ENCODE measurements at places on chromosomes 13 and 19. TPM values are rescaled to one million over a fixed set of nuclear protein-coding genes. Genes with fewer than 3 reads are reported as not detected.

- no peak for DNase-seq
These were observed 20.3 kb downstream of the LNX2 start for GRCh38 chr13:27599845-27600553.

DNA sequence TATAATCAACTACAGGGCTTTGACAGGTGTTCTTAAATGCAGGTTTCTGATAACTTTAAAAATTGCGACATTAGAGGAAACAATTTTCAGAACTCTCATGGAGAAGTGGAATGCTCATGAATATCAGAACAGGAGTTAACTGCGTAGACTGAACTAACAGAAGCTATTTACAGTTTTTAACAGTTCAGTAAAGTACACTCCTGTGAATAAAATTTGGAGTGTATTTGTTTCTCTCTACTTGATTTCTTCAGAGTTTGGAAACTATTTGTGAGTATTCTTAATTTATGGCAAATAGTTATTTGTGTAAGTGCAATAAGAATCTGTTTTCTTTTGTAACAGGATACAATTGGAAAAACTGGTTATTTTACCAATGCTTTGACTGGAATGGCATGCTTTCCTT is 114.4 kb downstream of the TNFRSF19 start:
- no peak for DNase-seq

DNA sequence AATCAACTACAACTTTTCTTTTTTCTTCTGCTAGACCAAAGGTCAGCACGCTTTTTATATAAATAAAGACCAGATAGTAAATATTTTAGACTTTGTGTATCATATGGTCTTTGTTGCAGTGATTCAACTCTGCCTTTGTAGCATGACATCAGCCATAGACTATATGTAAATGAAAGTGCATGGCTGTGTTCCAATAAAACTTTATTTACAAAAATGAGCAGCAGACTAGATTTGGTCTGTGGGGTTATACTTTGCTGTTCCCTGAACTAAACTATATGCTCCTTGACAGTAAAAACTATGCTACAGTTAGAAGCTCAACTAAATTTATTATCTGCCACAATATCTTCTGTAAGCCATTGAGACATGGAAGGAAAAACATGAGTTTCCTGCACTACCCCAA is 100.0 kb downstream of the RNASEH2B start:
- DNase-seq, result no peak

GRCh38 chr13:54449922-54450321 is 1421.3 kb downstream of the OLFM4 start:
- DNase-seq, result no peak

GRCh38 chr13:19955873-19956559 is 2.5 kb upstream of the ZMYM2 start:
- no peak for DNase-seq

GRCh38 chr13:47146136-47146535 is 249.3 kb upstream of the HTR2A start:
- no peak for DNase-seq

- no peak for DNase-seq
These were observed 52.5 kb upstream of the SHKBP1 start for GRCh38 chr19:40524133-40524549.

DNA sequence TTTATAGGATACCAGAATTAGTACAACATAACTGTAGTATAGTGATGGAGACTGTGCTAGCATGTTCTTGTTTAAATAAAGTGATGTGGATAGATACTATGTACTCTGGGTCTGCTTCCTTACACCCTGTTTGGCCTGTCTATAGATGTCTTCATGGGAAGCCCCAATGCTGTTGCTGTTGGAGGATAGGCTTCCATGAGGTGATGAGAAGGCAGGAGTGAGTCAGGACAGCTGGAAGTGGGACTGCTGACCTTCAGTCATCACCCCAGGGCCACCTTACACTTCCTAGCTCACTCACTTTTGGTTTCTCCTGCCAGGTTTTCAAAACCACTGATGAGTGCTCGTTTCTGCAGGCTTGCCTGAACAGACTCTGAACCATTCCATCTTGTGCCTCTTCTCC is 4.2 kb downstream of the KCTD4 start:
- DNase-seq, result no peak

WDR62 gene
- total RNA-seq, result 2.1 TPM

MBD3L2 gene
- total RNA-seq, result not detected

PLK5 gene
- total RNA-seq, result not detected

MCF2L gene
- total RNA-seq, result 45.0 TPM

All from colonic mucosa (tissue), 4 donors.